ENCODE measurements at places on chromosomes 12 and 14.

- DNase-seq, result no peak
Measured at GRCh38 chr12:18581232-18581962, 156.4 kb downstream of the PLCZ1 start.

- DNase-seq, result no peak
Measured at GRCh38 chr14:55505846-55506245, 65.4 kb upstream of the TBPL2 start.

DNA sequence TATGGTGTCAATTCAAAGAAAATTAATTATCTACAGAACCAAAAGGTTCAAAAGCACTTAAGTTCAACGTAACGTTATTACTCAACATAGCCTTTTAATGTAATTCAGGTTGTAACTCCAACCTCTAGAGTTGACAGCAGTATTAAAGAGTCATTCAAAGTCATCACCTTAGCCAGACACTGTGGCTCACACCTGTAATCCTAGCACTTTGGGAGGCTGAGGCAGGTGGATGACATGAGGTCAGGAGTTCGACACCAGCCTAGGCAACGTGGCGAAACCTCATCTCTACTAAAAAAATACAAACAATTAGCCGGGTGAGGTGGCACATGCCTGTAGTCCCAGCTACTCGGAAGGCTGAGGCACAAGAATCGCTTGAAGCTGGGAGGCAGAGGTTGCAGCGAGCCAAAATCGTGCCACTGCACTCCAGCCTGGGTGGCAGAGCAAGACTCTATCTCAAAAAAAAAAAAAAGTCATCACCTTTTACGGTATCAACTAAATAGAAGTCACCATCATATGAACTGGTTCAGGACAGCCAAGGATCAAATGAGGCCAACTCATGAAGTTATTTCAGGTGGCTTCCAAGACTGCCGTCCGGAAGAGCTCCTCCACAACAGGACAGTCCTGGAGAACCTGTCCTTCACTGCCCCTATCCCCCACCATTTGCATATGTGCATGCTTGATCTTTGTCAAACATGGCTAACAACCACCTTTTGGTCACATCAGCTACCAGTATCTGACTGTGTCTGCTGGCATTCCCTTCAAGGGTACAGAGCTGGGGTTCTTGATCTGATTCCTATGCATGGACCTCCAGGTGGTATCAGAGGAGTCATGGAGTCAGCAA is 4.2 kb downstream of the PPTC7 start:
- no peak for DNase-seq

DNA sequence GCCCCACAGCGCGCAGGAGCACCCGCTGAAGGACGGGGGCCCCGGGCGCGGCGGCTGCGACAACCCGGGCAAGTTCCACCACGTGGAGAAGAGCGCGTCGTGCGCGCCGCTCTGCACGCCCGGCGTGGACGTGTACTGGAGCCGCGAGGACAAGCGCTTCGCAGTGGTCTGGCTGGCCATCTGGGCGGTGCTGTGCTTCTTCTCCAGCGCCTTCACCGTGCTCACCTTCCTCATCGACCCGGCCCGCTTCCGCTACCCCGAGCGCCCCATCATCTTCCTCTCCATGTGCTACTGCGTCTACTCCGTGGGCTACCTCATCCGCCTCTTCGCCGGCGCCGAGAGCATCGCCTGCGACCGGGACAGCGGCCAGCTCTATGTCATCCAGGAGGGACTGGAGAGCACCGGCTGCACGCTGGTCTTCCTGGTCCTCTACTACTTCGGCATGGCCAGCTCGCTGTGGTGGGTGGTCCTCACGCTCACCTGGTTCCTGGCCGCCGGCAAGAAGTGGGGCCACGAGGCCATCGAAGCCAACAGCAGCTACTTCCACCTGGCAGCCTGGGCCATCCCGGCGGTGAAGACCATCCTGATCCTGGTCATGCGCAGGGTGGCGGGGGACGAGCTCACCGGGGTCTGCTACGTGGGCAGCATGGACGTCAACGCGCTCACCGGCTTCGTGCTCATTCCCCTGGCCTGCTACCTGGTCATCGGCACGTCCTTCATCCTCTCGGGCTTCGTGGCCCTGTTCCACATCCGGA is 1.4 kb downstream of the FZD10 start:
- DNase-seq, result no peak

- DNase-seq, result peak; percentile 10
Measured at GRCh38 chr14:96363751-96364336, 518 bp downstream of the GSKIP start.

DNA sequence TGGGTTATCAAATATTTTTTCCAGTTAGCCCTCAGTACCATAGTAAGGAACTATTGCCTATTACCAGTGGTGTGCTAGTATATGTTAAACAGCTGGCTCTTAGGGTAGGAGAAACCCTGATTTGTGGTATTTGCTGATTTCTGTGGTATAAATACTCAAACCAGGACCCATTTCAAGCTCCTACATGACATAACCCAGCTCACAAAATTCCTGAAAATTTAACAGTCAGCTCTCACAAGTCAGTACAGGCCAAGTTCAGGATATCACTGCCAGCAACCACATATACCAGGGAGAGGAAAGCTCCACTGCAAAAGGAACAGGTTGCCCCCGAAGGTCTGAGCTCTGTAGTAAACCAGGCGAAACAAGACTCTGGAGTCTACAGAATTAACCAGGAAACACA is 315.3 kb downstream of the NOVA1 start:
- DNase-seq, result no peak

GRCh38 chr14:99531251-99532096 is 50.3 kb downstream of the CCNK start:
- no peak for DNase-seq

DNA sequence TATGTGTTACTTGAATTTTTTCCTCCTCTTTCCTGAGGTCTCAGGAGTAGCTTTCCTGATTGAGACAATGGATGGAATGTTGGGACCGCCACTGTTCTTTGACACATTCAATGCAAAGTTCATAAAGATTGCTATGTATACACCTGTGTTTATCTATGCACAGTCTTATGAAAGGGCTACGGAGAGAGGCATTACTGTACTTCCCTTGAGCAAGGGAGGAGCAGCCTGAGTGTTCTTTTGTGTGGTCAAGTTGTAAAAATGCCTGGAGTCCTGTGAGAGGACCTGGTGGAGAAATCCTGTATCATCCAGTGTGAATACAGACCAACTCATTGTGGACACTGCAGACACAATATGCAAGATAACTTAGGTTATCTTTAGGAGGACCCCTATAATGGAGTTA is 1.2 kb downstream of the SRGAP1 start:
- DNase-seq, result no peak

DNA sequence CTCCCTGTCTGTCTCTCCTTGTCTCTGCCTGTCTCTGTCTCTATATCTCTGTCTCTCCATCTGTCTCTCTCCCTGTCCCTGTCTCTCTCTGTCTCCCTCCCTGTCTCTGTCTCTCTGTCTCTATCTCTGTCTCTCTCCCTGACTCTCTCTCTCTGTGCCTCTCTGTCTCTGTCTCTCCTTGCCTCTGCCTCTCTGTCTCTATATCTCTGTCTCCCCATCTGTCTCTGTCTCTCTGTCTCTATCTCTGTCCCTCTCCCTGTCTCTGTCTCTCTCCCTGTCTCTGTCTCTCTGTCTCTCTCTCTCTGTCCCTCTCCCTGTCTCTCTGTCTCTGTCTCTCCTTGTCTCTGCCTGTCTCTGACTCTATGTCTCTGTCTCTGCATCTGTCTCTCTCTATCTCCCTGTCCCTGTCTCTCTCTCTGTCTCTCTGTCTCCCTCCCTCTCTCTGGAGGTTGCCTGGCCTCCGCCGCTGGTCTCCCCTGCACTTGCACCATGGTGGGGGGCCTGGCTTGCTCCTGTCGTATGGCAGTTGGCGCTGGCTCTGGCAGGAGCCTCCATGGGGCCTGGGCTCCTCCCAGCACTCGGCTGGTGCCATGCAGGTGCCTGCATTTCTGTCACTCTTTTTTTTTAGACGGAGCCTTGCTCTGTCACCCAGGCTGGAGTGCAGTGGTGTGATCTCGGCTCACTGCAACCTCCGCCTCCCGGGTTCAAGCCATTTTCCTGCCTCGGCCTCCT is 28.3 kb downstream of the MMP17 start:
- DNase-seq, result no peak

DNA sequence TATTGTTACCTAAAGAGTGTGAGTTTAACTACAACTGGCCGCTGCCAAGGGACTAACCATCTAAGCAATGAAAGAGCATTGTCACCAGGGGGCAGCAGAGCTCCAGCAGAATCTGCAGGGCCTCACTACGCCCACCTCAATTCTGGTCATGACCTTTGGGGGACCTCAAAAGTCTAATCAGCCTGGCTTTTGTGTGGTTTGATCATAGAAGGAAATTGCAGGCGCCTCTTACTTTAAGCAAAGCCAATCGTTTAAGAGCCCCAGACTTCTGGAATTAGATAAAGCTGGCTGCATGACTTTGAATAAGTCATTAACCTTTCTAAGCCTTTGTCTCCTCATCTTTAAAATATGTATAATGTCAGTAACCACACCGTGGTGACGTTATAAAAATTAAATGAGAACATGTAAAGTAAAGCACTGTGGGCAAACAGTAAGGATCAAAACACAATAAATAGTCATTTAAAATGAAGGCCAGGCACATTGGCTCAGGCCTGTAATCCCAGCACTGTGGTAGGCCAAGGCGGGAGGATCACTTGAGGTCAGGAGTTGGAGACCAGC is 58.6 kb downstream of the TBX3 start:
- peak; percentile 53 for DNase-seq

GRCh38 chr14:105184461-105184860 is 3.3 kb upstream of the NUDT14 start:
- no peak for DNase-seq

- DNase-seq, result no peak
Measured at GRCh38 chr12:77314378-77315052, 249.1 kb upstream of the E2F7 start.

DNA sequence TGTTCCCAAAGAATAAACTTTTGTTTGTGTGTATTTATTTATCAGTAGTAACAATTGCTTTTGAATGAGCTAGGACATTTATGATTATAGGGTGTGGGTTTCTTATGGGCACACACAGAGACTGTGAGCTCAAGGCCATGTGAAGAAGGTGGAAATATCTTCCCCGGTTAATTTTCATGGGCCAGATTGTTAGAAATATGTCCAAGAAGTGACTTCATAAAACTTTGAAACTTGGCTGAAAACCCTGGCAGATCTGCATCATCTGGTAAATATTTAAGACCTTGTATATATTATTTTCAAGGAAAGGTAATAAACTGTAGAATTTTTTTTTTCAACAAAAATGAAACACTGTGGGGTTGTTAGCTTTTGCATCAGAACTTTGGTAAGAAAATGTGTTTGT is 53.5 kb upstream of the RNU6-8 start:
- DNase-seq, result no peak

DNA sequence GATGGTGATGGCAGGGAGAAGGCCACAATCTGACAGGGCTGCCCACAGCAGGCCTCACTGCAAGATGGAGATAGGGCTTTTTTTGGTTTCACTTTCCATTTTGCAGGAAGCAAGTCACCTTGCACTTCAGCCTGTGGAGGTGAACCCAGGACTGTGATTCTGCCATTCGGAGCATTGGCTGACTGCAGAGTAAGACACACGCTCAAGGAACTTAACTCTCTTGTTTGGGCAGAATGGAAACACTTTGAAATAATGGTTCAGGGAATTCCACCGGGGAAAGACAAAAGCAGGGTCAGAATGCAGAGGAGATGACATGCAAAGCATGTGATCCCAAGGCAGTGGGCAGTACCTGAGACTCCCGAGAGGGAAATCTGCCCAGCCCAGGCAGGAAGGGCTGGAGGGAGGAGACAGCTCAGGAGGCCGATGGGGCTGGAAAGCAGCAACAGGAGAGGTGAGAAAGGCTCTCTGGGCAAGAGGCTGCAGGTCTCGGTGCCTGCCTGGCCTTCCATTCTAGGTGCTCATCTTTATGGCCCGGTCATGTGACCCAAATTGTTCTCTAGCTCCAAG is 58.7 kb upstream of the PRMT8 start:
- no peak for DNase-seq

DNA sequence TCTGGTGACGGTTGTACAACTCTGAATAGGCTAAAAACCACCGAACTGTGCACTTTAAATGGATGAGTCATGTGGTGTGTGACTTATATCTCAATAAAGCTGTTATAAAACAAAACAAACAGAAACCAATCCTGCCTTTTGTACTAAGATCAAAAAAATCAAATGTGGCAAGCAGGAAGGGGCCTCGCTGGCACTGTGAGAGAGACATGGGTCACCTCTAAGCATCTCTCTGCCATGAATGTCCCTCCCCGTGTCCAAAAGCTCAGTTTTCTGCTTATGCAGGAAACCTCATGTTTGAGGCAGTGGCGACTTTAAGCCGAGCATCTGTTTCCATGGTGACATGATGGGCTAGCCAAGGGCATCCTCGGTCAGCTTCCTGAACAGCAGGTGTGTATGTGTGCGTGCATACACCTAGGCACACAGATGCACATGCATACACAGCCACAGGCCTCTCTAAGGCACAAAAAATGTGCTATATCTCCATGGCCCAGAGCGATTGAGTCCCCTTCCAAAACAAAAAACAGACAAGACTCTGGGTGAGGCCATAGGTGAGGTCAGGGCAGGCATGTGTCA is 44.4 kb downstream of the ARL6IP4 start:
- DNase-seq, result no peak

GRCh38 chr14:70069186-70069585 is 119.6 kb downstream of the SLC8A3 start:
- DNase-seq, result no peak

DNA sequence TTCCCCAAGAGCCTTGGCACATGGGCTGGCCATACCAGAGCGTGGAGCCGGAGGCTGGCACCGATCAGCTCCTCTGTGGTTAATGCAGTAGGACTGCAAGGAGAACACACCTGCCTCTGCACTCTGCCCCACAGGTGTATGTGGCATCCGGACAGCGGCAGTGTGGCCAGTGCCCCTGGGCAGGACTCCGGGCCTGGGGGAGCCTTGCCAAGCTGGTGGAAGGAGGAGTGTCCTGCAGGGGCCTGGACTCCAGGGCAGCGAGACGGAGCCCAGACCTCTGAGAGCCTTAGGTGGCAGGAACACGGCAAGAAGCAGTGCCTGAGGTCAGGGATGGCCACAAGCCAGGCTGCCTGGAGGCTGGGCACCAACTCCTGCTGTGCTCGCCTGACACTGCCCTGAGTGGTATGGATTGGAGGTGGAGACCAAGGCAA is 5.3 kb upstream of the BEGAIN start:
- no peak for DNase-seq

- no peak for DNase-seq
Measured at GRCh38 chr14:87940894-87941293, 52.1 kb downstream of the GALC start.

- no peak for DNase-seq
Measured at GRCh38 chr12:104951759-104952509, 6.2 kb downstream of the SLC41A2 start.

- DNase-seq, result no peak
Measured at GRCh38 chr14:73489481-73490175, 1.1 kb upstream of the RIOX1 start.

DNA sequence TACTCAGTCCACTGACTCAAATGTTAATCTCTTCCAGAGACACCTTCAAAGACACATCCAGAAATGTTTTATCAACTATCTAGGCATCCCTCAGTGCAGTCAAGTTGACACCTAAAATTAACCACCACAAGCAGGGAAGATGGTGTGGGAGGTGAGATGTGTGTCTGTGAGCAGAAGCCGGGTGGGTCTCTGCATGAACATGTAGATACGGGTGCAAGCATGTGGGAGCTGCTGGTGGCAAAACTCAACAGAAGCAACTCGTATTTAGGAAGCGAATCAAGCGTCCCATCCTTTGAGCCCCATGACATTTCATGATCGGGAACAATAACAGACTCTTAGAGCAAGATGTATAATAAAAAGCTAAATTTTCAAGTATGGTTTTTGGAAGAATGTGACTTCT is 110.0 kb upstream of the C14orf180 start:
- DNase-seq, result no peak

- peak; percentile 26 for DNase-seq
Measured at GRCh38 chr14:21525571-21525961, 580 bp downstream of the SALL2 start.

GRCh38 chr14:23055621-23056144 is 1.6 kb downstream of the CDH24 start:
- peak; percentile 88 for DNase-seq
